ENCODE measurements at places on chromosomes 7 and 10.

DNA sequence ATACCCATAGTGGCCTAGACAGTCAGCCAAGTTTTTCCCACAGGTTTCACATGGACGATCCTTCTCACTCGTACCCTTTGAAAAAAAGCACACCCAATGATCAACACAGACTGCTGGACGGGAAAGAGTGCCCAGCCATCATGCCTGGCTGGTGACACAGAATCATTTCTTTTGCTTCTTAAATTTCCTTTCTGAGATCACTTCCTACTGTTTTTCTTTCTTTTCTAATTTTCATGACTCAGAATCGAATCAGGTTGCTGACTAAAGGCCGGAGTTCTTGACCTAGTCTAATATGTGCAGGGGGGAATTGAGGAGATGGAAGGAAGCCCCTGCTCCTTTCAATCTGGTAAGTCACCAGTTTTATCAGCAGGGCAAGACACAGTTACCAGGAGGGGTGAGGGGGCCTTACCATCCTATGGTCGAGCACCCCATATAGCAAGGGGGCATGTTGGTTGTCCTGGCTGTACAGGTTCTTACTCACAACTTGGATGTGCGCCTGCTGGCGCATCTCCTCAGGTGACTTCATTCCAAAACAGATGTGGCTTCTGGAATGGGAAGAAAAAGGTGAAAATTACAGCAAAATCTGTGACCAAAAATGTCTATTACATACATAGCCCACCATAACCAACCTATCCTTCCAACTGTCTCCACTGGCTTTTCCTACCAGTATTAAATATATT is 3.5 kb downstream of the POLR3A start:
- no peak for DNase-seq

DNA sequence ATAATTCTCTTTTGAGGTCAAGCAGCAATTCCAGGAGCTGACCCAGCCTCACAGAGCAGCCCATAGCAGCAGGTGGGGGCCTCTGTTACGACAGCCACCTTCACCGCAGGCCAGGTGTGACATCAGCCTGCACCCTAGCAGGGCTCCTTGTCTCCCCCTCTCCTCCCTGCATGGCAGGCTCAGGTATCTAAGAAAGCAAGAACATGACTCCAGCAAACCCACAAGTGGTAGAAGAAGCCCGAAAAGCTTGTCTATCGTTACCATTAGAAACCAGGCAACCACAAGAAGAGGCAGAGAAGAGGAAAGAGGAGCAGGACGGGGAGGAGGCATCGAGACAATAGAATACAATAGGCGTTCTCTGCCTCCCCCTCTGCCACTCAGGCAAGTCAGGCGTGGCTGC is 104.0 kb upstream of the PRR15 start:
- DNase-seq: no peak

DNA sequence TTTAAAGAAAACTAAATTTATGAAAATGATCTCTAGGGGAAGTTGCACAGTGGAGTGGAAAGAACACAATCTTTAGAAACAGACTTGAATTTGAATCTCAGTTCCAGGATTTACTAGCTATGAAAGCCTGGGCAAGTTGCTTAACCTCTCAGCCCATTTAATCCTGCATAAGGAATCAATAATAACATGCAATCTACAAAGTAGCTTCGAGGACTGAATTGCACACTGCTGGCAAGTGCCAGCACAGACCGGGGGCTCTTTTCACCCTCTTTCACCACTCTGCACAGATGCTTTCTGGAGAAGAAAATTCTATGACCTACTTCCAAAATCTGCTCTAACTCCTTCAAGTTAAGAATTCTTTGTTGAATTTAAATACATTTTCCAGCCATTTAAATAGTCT is 63.4 kb upstream of the ANK3 start:
- DNase-seq: no peak

DNA sequence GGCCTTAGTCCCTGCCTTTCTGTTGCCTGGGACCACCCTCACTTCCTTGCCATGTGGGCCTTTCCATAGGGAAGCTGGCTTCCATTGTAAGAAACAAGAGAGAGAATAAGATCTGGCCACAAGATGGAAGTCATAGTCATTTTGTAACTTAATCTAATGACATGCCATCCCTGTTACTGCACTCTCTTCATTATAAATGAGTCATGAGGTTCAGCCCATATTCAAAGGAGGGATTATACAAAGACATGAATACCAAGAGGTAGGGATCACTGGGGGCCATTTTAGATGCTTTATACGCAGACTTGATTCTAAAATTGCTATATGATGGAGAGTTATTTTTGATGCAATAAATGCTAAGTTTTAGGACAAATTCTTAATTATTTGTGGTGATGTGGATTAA is 75.2 kb upstream of the CELF2 start:
- DNase-seq: no peak

GRCh38 chr7:21587139-21587784 is 44.4 kb downstream of the DNAH11 start:
- no peak for DNase-seq

GRCh38 chr7:112019932-112020331 is 186.3 kb downstream of the DOCK4 start:
- no peak for DNase-seq

DNA sequence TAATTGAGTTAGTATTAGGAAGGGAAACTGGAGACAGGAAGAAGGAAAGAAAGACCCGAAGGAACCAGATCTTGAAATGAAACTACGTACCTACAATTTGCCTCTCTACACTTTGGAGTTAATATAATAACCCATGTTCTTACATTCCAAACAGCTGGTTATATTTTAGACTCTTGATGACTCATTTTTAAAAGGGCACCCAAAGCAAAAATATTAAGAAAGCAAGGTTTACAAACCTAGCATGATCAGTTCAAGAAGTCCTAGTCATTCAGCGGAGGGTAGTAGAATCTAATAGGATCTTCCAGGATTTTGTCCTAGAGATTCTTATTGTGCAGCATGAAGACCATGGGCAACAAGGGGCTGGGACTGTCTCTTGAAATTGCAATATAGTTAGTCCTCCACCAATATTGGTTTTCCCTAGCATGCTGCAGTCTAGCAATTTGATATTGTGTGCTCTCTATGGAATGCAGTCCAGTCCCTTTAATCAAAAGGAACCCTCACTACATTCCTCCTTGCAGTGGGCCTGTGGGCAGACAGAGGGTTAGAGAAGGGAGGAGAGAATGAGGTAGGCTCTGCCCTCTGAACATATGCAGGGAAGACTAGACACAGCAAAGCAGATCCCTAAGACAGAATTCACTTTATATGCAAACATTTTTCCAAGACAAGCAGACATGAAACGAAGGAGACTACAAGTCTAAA is 230.3 kb downstream of the INHBA start:
- no peak for DNase-seq

GRCh38 chr10:113499806-113500205 is 53.0 kb upstream of the HABP2 start:
- no peak for DNase-seq
